Naive thymus-derived CD4-positive, alpha-beta T cell (primary cell): ENCODE measurements at places on chromosomes 7 and 10.

DNA sequence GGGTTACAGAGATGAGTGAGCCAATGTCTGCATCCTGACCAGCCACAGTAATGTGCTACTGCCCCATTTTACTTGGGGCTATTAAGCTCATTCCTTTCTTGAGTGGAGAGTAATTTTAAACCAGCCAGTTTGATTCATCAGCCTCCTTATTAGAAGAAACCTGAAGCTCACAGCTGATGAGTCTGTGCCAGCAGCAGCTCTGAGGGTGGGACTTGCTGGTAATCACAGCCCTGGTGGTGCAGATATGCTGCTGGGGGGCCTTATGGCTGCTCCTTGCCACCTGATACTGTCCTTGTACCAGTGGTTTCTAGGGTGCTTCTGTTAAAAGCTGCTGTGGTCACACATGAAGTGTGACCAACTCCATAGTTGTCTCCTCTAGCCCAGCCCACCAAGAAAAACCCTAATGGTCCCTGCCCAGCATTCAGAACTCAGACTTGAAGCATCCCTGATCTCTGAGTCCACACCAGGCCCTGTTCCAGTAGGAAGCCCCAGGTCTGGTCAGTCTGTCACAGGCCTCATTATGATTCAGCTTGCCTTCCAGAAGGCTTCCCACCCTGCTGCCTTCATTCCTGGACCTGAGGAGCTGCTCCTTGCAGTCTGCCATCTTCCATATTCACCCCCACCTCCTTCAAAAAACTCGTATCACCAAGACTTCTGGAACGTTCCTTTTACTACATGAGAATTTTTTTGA, 28.9 kb upstream of the RBM20 start:
- DNase-seq: no peak

DNA sequence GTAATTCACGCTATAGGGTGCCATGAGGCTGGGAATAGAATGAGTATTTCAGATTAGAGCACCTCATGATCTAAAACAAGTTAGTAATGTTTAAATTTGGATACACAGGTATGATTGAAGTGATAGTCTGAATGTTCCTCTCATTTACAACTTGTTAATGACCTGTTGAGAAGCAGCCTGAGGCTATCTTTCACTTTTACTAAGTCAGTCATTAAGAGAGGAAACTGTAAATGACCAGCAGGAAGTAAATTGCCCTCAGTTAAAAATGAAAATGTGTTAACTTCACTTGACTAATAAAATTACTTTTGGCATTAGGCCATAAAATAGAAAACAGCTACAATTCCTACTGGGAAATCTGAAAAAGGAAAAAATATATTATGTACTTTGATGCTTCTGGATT, 1042.0 kb downstream of the DNAJB9 start:
- no peak for DNase-seq

DNA sequence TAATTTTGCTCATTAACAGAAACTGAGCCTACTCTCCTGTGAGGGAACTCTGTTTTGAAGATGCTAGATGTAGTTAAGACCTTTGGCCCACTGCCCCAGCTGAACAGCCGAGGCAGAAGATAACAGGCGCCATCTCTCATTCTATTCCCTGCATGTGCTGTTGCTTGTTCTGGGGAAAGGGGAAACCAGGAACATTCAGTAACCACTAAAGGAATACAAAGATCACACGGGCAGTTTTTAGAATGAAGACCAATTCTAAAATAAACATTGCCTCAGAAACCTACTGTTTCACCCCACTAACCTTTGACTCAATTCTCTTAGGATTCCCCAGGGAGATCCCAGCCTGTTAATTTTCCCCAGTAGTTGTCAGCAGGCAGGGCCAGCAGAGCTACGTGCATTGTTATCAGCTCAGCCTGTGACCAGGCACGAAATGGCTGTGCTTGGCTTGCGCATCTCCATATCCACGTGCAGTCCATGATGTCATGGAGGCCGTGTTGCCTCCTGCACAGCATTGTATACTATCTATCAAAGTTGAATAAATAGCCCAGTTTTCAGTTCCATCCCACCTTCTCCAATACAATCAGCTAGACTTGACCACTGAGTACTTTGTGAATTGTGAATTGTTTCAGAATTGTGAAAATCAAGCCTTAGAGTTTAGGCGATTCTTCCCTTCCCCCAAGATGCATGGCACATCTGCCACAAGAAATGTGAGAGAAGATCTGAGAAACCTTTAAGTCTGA, 36.0 kb downstream of the ANK3 start:
- DNase-seq: no peak

GRCh38 chr10:34918060-34918775, 103.1 kb upstream of the PARD3 start:
- DNase-seq: no peak

DNA sequence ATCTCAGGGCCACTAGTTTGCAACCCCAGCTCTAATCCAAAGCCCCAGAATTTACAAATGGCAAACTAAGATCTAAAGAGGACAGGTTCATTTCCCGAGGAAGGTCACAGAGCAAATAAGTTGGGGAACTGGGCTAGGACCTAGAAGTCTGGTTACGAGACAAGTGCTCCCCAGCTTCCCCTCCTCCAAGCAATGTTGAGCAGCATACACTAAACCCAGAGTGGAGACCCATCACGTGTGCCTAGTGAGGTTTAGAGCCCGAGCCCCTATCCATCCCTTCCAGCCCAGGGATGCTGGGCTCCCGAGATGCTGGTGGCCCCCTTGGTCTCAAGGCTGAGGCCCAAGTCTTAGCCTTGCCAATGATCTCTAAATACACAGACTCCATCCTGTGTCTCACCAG, 209.5 kb upstream of the ZMIZ1 start:
- no peak for DNase-seq

DNA sequence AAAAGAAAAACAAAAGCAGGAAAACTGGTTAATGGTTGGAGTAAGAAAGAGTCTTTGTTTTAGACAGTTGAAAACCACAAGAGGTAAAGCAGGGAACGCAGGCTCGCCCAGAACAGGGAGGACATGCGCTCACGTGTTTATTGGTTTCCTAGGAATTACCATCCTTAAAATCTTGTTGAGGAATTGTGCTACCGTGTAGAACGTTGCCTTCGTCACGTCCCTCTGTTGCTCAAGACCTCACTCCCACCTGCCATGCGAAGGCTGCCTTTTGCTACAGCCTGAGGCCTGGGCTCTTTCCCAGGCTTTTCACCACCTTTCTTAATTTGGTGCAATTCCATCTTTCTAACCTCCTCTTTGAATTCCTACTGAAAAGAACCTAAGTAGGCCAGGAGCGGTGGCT, 61.6 kb upstream of the CAMK1D start:
- DNase-seq: no peak

GRCh38 chr7:28747404-28747803, 210.7 kb downstream of the TRIL start:
- DNase-seq: no peak

- no peak for DNase-seq
Measured at GRCh38 chr7:54788664-54789063, 29.7 kb upstream of the SEC61G start.

- DNase-seq: no peak
Measured at GRCh38 chr7:31646942-31647341, 40.1 kb upstream of the PPP1R17 start.

GRCh38 chr10:79206300-79207095, 137.7 kb downstream of the ZMIZ1 start:
- DNase-seq: no peak

GRCh38 chr7:155395176-155395797, 62.6 kb upstream of the EN2 start:
- DNase-seq: no peak

DNA sequence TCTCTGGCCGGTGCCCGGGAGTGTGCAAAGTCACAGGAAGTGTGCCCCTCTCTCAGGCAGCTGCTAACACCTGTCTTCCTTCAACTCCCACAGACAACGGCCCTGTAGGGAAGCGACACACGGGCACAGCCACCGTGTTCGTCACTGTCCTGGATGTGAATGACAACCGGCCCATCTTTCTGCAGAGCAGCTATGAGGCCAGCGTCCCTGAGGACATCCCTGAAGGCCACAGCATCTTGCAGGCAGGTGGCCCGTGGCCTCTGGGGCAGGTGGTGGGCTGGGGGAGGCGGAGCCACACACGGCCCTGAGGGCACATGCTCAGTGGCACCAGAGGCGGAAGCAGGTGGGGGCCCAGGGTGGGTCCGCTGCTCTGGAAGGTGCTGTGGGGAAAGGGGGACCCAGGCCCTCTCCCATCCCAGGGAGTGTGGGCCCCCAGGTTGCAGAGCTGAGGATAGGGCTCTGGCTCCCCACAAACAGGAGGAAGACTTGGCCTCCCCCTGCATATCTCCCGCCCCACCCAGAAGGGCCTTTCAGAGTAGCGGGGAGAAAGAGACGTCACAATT, 6.9 kb downstream of the C10orf105 start:
- DNase-seq: no peak

DNA sequence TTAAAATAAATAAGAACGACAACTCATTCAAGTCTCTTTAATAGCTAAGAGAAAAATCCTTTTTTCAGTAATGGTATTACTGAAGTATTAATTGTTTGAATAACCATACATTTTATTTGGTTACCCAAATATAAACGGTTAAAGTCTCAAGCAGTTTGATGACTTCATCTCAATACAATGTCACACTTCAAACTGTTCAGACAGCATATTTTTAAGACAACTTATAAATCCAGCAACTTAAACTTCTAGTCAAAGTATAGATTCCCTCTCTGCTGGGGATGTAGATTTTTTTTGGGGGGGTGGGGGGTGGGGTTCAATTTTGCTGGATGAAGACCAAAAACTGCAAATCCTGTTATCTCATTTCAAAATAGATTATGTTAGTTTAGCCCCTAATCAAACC, 42.0 kb downstream of the GNA12 start:
- no peak for DNase-seq

DNA sequence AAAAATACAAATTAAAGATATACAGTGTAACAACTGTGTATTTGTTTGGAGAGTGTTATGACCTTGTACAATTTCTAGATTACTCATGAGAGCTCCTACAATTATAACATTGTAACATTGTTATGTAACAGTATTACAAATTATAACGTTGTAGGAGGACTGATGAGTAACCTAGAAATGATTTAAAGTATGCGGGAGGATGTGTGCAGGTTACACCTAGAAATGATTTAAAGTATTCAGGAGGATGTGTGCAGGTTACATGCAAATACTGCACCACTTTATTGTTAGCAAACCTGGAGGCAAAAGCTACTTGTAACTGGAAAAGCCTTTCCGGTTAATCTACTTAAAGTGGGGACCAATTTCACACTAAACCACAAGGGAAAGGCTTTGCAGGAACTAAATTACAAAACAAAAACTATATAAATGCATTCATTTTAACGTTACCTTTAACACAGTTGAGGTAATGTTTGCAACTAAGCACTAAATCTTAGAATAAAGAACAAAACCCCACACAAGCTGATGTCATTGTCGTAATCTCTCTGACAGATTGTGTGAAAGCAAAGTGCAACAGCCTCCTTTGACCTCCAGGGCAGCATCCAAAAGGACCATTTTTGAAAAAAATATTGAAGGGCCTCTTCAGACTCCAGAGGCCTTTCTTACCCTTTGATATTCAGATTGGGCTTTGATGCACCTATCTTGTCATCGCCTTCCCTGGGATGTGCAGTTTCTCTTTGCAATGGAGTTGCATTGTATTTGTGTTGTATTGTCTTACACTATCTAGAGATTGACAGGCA, 522.1 kb upstream of the FOXK1 start:
- no peak for DNase-seq

DNA sequence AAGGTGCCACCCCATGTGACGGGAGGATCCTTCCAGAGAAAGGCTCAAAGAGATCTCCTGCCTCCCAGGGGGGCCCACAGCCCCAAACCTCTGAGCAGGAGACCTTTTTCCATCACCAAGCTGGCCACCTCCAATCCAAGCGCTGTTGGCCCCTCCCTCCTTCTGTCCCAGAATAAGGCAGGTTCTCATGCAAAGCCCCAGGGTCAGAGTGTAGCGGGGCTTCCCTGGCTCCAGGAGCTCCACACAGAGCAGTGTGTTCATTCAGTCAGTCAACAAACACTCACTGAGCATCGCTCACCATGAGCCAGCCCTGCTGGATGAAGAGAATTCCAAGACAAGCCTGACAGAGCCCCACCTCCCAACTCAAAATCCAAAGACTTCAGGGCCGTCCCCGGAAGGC, 39.0 kb downstream of the TNRC18 start:
- no peak for DNase-seq

GRCh38 chr10:60952846-60953220, 8.8 kb upstream of the RHOBTB1 start:
- DNase-seq: no peak

DNA sequence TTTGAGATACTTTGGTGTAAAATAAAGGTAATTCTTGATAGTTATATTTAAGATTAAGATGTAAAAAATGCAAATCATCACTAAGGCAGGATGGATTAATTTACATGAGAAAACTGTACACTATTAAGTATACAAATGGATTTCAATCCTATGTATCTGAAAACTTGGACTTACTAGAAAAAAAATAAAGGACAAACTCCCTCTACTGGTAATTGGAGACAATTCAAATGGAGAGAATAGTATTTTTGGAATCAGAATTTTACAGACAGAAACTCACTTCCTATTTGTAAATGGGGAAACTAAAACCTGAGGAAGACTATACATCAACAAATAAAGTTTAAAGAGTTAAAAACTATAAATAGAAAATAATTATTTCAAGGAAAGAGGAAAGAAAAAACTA, 62.6 kb downstream of the CUL2 start:
- no peak for DNase-seq

DNA sequence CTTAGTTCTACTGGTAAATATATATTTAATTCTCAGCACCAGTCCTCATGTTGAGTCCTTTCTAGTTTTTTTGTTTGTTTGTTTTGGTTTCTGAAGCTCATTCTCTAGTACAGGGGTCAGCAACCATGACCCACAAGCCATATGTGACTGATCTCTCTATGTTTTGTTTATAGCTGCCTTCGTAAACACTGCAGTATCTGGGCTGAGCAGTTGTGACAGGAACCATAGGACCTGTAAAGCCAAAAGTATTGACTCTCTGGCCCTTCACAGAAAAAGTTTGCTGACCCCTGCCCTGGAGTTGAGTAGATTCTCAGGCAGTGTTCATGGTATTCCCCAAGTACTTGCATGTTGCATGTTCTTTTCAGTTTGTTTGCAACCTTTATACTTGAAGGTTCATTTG, 20.8 kb downstream of the NET1 start:
- no peak for DNase-seq

- no peak for DNase-seq
Measured at GRCh38 chr7:40306025-40306424, 171.2 kb downstream of the SUGCT start.

DNA sequence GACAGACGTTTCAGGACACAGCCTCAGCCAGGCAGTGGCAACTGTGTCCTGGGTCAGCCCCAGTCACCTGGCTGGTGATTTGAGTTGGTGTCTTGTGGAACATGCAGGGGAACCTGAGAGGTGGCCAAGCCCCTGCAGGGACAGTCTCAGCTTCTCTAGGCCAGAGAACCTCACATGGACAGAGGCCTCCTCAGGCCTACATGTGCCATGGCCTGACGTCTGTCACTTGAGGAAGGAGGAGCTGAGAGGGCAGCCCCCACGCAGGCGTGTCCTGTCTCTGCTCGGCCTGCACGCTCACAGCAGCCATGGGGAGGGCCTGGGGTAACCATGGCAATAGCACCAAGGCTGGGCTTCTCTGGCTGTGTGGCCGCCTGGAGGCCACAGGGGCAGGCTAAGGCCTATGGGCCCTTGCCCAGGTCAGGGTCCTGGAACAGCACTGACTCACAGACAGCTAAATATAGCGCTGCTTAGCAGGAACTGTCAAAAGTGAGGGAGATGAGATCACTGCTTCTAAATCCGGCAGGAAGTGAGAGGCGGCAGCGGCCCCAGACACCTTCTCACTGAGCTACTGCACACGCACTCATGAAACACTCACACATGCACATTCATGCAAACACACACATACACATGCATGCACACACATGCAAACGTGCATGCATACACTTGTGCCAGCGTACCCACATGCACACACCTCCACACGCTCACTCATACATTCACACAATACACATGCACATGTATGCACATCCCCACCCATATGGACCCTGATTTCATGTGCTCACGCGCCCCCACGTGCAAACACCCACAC, 57.0 kb downstream of the YKT6 start:
- peak; percentile 53 for DNase-seq
